ENCODE measurements at places on chromosomes 2 and 18.

- peak; percentile 77 for DNase-seq
These were observed 42.7 kb downstream of the ACSL3 start for GRCh38 chr2:222903234-222904220.

GRCh38 chr18:48123941-48124340, 193.5 kb upstream of the SMAD2 start:
- DNase-seq = no peak

DNA sequence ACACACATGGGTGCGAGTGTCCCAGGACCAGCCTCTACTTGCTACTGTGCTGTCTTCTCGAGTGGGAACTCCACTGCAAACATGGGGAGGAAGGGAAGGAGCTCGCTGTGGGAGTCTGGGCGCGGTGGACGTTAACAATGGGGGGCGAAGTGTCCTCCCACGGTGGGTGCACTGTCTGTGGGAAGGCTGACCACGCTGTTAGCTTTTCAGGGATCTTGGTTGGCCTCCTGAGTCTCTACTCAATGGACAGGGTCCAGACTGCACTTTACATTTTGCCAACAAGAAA, 146.7 kb downstream of the MBP start:
- no peak for DNase-seq

DNA sequence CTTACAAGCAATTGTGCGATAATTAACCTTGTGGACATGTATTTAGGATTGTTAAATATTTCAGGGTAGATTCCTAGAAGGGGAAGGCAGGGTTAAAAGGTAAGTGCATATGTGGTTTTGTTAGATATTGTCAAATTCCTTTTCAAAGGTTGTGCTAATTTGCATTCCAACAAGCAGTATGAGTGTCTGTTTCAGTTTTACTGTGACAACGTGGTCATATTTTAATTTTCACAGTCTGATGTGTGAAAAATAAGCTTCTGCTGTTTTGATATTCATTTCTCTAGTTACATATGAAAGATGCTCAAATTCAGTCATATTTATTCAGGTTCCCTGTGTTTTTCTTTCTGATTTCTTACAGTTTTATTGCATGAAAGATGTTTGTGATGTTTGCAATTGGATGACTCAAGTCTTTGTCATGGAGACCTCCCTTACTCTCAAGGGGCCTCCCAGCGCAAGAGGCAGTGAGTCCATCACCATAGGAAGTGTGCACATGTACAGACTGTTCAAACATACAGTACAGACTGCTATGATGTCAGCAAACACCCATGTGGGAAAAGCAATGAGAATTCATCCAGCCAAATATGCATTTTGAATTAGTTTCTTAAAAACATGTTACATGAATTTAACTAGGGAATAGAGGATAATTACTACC, 310.8 kb downstream of the GALR1 start:
- peak; percentile 92 for DNase-seq

DNA sequence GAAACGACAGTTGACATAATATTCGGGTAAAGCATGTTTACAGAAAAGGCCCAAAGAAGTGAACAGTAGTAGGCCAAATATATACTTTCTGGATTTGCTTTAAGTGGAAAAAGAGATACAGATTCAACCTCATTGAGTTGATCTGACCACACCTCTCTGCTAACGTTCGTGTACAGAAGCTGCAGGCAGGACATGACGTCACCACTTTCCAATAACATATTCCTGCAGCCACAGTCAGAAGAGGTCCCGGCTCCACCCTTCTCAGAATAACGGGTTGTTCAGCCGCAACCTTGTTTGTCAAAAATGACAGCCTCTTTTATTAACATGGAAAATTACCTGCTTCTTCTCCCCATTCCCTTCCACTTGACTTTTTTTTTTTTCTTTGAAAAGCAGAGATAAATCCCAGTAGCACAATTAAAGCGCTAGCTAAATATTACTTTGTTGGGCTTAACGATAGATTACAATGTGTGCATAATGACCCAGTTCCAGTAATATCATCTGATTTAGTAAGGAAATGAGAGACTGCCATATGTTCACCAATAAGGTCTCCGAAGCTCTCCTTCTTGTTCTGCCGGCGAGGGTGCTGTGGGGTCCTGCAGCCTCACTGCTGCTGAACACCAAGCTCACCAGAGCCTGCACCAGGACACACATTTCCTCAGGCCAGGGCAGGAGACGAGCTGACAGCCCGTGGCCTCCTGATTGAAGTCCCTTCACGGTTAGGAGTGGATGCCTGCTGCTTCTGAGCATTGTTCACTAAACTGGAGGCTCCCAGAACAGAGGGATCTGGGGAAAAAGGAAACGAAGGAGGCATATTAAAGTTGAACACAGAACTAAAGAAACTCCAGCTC, 451.0 kb upstream of the SALL3 start:
- DNase-seq = no peak

- DNase-seq = peak; percentile 62
These were observed 141.9 kb upstream of the CTAGE1 start for GRCh38 chr18:22559414-22560274.

GRCh38 chr2:150557020-150557600, 69.6 kb upstream of the RND3 start:
- DNase-seq = no peak

DNA sequence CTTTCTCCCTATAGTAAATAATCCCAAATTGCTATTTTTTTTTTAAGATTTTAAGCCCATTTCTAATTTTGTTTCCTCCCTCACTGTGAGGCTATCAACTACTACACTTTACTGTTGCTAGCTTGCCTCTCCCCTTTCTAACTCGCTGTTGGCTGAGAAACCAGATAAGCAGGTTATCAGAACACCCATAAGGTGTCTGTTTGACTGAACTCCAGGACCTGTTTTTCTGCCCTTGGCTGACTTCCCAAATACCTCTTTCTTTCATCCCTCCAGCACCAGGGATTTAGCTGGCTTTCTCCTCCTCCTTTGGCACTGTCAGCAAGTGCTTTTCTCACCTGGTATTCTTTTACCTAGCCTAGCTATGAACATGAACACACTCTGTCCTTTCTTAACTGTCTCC, 11.1 kb downstream of the TRAK2 start:
- no peak for DNase-seq

DNA sequence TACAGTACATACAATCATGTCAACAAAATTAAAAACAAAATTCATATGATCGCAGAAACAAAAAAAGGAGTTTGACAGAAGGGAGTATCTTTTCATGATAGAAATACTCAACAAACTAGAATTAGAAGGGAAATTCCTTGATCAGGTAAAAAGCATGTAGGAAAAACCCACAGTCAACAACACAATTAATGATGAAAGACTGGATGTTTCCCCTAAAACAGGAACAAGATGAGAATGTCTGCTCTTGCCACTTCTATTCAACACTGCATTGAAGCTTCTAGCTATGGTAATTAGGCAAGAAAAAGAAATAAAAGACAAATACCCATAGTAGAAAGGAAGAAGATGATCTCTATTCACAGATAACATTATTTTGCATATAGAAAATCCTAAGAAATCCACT, 87.1 kb downstream of the SRBD1 start:
- no peak for DNase-seq

DNA sequence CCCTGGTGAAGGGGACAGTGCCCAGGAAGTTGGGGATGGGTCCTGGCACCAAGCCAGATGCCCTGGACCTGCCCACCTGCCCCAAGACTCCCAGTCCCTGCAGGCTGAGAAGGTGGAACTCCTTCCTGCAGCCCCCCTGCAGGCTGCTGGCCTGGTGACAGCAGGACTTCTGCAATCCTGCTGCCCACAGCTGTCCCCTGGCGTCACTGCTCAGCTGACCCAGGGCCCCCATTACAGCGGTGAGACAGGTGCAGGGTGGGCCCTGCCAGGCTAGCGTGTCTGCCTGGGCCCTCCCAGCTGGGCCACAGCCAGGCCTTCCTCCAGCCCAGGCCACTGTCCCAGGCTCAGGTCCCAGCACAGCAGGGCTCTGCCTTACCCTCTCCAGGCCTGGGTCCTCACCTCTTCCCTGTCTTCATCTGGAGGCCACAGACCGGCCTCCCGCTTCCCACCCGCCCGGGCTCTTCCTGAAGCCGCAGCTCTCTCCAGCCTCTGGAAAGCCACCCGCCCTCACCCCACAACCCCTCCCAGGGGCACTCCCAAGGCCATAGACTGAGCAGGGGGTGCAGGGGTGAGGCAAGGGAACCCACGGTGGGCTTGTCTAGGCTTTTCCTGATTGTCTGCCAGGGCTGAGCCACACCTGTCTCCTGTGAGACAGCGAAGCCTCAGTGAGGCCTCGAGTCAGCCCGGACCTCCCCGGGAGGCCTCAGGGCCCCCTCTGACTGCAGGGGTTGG, 8.8 kb upstream of the ERFE start:
- no peak for DNase-seq

DNA sequence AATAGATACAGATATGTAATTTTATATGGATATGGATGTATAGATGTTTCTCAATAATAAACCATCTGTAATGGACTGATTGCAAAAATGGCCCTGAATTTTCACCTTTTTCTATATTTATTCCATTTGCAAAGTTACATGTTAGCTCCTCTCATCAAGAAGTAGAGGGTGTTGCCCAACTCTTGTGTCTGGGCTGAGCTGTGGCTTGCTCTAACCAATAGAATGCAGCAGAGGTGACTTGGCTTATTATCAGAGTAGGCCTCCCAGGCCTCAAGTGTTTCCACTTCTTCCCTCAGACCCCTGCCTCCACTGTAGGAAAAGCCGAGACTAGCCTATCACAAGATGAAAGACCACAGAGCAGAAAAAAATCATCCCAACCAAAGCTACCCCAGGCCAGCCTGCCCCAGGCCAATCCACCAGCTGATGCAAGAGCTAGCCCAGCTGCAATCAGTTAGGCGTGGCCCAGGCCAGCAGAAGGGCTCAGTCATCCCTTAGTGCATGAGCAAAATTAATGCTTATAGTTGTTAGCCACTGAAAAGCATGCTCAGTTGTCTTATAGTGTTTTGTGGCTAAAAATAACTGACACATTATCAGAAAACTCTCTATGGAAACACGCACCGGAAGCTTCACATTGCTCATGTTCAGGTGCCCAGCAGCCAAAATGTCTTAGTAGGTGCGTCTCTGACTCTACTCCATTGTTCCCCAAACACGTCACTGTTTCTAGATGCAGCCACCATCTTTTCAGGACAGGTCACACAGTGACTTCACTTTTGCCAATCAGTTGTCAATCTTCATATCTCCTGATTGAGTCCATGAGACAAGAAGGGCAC, 464.0 kb downstream of the FBXO15 start:
- DNase-seq = peak; percentile 19

DNA sequence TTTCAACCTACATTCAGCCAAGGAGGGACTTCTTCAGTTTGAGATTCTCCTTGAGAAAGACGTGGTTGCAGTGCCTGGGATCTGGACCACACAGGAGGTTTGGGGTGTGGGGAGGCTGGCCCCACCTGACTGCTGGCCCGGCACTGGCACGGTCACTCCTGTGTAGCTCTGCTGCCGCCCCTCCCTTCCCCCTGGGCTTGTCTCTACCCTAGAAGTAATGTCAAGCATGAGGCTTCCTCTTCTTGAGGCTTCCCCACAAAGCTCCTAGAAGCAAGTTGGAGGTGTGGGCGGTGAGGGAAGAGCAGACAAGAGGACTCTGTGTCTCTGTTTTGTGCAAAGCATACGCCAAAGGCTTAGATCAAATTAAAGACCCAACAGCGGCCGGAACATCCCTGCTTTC, 8.7 kb downstream of the KLHL29 start:
- DNase-seq = no peak

- DNase-seq = peak; percentile 53
These were observed 322.9 kb upstream of the KCNJ3 start for GRCh38 chr2:154375579-154375931.

- DNase-seq = no peak
These were observed 124.2 kb downstream of the TWIST2 start for GRCh38 chr2:238972146-238972445.

- DNase-seq = peak; percentile 98
These were observed at the start of gene RMP24 for GRCh38 chr18:35972197-35973000. Gene RMP24 (plus strand): TSS chr18:35972679.

DNA sequence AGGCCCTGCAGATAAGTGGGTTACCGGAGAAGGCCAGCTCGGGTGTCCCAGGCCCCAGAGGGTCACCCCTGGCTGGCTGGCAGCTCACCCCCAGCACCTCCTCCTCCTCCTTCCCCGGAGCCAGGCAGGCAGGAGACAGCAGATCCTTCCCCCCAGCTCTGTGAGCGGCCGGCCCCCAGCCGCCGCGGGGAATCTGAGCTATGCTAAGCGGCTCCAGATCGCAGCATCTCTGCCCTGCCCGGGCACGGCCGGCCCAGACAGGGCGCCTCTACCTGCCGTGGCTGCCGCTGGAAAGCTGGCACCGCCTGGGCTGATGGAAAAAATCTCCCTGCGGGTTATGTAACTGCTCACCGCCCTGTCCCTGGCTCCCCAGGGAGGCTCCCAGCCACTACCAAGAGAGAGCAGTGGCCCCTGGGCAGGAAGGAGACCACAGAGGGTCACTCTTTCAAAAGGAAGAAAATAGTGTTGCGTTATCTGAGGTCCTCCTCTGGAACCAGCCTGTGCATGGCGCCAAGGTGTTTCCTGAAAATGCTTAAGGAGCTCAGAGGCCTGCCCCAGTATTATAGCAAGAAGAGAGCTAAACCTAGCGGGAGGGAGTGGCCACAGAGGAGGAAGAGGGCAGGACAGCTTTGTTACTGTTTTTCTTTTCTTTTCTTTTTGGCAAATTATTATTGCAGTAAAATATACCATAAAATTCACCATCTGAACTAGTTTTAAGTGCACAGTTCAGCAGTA, 179.0 kb downstream of the SMAD7 start:
- DNase-seq = no peak

GRCh38 chr2:78439122-78439521, 586.4 kb upstream of the REG3G start:
- no peak for DNase-seq

DNA sequence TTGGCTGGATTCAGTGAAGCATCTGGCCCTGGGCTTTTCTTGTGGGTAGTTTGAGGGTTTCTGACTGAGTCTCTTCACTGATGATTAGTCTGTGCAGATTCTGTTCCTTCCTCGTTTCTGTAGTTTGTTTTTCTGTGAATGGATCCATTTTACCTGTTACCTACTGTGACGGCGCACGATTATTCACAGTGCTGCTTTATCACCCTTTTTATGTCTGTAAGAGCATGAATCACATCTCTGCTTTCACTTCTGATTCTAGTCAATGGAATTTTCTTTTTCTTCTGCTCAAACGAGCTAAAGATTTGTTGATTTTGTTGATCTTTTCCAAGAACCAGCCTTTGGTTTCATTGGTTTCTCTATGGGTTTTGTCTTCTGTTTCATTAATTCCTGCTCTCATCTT, 60.8 kb downstream of the SLC66A2 start:
- no peak for DNase-seq

DNA sequence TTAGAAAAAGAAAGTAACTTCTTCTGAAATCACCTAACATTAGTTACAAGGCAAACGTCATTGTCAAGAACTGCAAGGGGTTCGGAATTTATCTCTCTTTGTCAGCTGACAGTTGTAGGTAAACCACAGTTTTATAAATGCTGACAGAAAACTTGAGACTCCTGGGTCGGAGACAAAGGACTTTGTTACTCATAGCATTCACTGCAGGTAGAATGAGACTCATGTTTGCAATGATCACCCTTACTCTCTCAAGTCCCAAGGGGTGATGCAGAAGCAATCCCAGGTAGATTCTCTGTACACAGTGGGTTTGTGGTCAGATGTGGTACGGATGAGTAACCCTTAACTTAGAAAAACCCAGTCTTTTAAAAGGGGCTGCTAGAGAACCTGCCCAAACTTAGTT, 757.8 kb downstream of the TRIB2 start:
- DNase-seq = no peak

GRCh38 chr2:119383410-119384140, 16.8 kb downstream of the DBI start:
- no peak for DNase-seq
